ENCODE measurements at places on chromosomes 4 and X.

DNA sequence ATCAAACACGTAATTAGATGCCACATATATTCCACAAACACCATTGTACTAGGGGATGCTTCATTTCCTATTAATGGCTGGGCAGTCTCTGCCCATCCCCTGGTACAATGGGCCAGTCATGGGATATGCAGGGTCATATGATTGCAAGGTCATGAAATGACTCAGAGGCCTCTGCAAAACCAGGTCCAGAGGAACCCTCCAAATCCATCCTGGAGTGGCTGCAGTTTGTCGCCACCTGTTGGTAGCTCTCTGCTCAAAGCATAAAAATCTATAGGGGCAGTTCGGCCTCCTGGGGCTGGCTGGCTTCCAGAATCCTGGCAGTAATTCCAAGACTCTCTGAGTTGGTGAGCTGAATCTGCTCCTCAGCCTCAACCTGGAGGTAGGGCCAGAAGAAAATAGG is 22.9 kb upstream of the PUDP start:
- DNase-seq, result peak; percentile 20

- no peak for DNase-seq
Measured at GRCh38 chr4:156974264-156974663, 2.7 kb upstream of the PDGFC start.

DNA sequence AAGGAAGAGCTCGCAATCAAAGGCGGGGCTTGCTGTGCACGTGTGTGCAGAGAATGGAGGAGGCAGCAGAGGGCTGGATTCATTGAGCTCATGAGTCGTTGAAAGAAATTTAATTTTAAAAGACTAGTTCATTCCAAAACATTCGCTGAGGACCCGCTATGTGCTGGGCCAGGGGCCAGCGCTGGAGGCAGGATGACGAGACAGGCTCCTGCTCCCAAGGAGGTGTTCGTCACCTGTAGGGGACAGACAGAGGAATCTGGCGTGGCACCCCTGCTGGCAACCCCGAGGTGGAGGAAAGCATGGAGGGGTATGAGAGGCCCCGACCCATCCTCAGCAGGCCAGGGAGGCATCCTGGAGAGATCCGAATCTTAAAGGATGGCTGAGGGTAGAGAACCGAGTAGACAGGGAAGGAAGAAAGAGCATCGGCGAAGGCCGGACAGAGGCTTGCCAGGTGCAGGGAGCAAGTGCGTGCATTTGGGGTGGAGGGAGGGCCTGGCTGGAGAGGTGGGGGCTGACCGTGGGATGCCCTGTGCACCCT is 96.4 kb downstream of the CPZ start:
- DNase-seq, result no peak

DNA sequence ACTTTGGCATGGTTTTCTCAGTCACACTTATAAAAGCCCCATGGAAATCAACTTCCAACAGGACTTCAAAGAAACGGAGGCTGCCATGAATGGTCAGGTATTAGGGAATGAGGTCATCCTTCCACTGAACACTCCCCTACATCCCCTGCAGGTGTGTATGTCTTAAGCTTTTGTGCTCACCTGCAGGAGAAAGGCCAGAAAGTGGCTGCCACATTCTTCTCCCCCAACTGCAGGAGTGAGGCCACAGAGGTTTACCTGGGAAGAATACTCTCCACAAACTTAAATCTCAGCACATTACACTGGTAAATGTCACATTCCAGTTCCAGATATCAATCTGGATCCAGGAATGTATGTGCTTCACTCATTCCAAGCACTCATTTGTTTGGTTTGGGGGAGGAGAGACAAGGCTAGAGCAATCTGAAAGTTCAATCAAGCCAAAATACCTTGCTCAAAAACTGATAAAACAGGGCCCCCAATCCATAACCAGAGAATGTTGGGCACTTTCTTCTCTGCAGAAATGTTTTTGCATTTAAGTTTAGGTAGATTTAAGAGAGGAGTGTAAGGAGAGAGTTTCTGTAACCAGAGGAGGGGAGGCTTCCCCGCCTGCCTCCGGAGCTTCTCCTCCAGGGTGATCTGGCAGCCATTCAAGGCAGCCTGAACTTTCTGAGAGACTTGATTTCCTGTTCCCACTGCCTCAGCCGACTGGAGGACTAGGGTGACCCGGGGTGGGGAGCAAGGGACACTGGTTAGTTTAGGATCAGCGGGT is 15.4 kb downstream of the FAM9C start:
- no peak for DNase-seq

DNA sequence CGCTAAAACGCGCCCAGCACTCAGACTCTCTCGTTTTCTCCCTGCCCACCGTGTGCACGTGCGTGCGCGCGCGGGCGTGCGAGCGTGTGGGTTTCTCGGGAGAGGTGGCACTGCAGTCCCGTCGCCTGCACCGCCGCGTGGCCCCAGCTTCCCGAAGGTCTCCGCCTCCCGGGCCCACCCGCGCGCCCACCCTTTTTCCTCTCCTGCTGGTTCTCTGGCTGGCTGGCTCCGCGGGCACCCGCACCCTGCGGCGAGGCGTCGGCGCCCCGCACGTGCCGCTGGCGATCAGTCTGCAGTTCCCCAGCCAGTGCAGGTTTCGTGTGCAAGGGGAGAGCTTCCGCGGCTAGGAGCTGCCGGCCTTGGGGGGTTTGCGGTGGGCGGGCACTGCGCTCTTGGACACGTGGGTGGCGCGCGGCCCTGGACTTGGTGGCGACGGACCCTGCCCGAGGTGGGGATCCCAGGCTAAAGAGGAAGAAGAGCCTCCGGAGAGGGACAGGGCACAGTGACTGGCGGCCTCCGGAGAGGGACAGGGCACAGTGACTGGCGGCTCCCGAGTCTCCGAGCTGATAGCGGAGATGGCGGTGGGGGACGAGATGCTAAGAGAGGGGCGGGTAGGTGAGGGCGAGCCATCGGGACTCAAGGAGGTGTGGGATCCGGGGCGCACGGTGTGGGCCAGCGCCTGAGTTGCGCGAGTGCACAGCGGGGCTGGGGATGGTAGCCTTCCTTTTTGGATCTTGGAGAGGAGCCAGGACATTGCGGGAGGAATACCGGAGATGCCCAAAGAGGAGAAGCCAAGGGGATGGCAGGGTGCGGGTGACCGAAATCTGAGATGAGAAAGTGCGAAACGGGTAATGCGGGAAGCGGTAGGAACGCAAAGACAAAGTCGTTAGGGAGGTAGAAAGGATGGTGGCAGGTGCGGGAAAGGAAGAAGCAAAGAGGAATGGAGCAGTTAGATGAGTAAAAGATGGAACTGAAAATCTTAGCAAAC is at the start of gene FAM184B:
FAM184B (minus strand) TSS at position 322 of the 988 bp plus-strand sequence. CDS start 322 bp downstream, outside the sequence.
- DNase-seq, result no peak

DNA sequence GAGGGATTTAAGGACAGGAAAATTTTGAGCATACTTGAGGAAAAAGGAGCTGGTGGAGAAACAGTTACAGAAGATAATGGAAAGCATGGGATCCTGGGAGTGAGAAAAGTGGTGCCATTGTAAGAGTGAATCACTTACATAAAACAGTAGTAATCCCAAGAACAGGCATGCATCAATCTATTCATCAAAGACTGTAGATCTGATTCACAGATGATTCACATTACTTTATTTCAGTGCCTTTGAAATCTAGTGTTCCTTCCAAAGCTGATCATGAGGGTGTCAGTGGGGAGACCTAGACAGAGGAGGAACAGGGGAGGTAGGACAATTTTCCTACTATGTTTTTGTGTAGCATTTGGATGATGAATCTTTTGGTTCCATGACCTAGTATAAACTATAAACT is 102.7 kb downstream of the TAB3 start:
- DNase-seq, result no peak

GRCh38 chrX:96438803-96439202 is 245.8 kb upstream of the DIAPH2 start:
- DNase-seq, result no peak

GRCh38 chr4:19074036-19074435 is 1052.5 kb upstream of the LCORL start:
- DNase-seq, result no peak

GRCh38 chrX:118740276-118740889 is 13.0 kb downstream of the IL13RA1 start:
- no peak for DNase-seq

GRCh38 chr4:52235552-52236201 is 184.6 kb downstream of the SPATA18 start:
- no peak for DNase-seq

DNA sequence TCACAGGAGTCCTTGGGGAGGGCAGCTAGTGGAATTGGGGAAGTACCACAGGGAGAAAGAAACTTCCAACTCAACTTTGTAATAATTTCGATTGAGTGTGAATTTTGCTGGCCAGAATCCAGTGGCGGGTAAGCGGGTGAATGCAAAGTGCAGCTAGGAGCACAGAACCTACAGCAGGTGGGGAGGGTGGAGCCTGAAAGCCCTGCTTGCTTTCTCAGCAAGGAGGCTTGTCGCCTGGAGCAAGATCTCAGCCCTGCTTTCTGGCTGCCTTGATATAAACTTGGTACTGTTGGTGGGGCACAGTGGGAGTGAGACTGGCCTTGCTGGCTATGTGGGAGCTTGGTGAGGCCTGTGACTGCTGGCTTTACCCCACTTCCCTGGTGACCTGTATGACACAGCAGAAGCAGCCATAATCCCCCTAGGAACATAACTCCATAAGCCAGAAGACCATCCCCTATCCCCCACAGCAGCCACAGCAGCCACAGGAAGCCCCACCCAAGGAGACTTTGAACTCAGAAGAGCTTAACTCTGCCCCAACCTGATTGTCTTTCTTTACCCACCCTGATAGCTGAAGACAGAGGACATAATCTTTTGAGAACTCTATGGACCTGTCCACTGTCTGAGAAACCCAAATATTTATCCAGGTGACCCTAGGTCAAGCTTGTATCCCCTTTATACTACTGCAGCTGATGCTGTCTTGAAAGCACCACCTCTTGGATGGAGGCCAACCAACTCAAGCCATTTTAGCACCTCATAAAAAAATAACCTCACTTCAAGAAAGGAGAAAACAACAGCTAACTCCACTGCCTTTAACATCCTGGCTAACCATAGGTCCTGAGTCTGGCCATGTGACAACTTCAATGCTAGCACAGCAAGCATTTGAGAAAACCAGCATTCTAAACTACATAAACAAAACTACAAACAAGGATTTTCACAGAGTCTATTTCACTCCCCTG is 87.2 kb upstream of the PDE5A start:
- DNase-seq, result no peak

- DNase-seq, result no peak
Measured at GRCh38 chr4:169243825-169244609, 26.7 kb downstream of the SH3RF1 start.

DNA sequence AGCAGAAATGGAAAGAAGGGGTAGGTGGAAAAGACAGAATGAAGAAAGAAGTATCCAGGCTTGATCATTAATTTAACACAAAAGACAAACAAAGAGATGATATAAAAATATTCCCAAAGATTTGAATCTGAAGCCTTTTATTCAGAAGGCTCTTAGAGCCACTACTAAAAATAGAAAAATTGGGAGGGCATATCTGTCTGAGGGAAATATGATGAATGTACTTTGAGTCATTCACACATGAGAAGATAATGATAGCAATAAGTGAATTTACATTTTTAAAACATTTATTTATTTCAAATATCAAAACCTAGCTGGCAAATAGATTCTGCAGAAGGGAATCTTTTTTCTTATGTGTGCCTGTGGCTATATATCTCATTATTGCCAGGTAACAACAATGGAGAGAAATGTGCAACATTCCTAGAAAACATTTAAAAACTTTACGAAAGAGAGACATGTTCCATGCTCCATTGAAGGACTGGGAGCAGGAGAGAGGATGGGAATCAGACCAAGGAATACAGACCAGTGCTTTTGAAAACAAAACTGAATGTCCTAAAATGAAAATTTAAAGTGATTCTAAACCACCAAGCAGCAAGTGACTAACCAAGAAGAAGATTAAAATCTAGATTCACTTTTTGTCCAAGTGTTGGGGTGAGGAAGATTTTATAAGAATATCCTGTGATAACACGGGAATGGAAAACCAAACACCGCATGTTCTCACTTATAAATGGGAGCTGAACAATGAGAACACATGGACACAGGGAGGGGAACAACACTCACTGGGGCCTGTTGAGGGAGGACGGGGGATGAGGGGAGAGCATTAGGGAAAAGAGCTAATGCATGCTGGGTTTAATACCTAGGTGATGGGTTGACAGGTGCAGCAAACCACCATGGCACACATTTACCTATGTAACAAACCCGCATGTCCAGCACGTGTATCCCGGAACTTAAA is 41.2 kb downstream of the ANXA5 start:
- no peak for DNase-seq

DNA sequence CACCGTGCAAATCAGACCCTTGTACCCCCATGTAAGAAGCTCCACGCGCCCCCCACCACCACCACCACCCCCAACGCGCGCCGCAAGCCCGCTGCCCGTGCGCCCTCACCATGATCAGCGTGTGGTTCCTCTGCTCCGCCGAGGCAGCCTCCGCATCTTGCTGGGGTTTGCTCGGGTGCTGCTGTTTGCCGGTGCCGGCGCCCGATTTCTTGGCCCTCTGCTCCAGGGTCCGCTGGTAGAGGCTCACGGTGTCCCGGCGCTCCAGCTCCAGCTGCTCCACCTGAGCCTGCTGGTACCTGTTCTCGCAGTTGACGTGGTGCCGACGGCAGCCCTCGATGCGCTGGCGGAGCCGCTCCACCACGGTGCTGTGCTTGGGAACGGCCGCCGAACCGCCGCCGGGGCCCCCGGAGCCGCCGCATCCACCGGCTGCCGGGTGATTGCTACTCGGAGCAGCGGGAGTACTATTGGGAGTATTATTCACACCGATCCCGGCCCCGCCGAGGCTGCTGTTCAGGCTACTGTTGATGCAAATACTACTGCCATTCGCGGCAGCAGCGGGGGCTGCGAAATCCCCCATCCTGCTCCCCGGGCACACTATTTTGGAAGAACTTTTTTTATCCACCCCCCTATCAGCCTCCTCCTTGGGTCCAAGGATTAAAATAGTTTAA is 1.1 kb downstream of the MAML3 start:
- DNase-seq, result peak; percentile 52

GRCh38 chr4:170088716-170089115 is 1.0 kb downstream of the AADAT start:
- DNase-seq, result no peak

- no peak for DNase-seq
Measured at GRCh38 chr4:71009086-71009485, 15.6 kb downstream of the DCK start.

GRCh38 chrX:40076750-40077575 is 20.8 kb downstream of the BCOR start:
- DNase-seq, result no peak

DNA sequence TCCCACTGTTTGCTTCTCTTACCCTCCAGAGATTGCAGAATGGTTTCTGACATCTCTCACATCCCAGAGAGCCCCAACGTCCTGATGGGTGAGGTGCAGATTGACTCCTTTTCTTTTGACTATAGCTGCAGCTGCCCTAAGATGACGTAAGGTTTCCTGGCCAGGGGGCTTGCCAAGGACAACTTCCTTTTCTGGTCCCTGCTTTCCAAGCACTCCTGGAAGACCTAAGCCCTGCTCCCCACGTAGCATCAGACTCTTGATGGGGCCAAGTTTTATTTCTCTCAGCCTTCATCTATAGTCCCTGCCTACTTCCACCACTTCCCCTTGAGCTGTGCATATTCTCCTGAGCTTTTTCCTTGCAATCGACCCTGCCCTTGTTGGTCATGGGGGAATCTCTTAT is 497.7 kb downstream of the IDS start:
- no peak for DNase-seq

GRCh38 chr4:118345813-118346212 is 7.0 kb downstream of the PRSS12 start:
- DNase-seq, result no peak

GRCh38 chr4:65023883-65024670 is 614.8 kb upstream of the TECRL start:
- no peak for DNase-seq

GRCh38 chrX:107675823-107676555 is 47.7 kb downstream of the PRPS1 start:
- no peak for DNase-seq
